Amygdala (tissue), 56 donors: ENCODE measurements at places on chromosomes 2 and 18.

DNA sequence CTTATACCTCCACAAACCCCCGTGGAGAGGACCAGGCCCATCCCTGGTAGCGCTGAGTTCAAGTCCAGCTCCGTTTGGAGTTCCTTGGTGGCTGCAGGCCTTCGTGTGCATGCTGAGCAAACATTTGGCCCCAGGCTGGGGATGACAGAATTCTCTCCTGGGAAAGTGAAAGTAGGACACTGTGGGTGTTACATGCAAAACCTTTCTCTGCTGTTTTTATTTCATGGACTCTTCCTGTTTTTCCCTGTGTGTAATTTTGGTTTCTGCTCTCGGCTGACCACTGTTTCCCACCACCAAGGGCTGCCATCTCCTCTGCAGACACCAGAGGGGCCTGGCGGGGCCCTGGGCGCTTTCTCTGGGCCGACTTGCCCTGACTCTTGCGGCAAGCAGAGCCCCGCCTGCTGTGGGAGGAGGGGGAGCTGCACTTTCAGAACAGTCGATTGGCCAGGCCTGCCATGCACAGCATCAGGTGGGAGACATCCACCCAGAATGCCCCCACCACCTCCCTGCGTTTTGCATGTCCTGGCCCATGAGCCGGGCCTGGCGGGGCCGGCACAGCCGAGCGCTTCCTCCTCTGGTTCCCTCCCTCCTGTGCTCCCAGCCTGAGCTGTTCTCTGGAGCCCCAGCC lies 102.4 kb downstream of the CABLES1 start:
- DNase-seq = peak; percentile 51

GRCh38 chr2:142989273-142990204 lies 112.1 kb downstream of the KYNU start:
- no peak for DNase-seq

DNA sequence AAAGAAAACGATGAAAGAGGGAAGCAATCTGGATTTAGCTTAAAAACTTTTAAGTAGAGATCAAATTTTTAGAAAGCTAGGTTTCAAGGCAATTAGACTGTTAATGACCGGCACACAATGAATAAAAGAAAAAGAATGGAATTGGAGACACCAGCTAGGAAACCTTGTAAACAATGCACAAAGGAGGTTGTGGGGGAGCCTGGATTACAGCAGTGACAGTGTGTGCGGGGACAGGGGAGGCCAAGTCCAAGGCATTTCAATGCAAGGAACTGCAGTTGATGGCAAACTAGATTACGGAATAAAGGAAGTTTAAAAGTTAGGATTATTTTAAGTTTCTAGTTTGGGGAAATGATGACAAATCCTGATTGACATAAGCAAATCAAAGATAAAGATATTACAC lies 74.5 kb downstream of the DTNB start:
- peak; percentile 77 for DNase-seq

DNA sequence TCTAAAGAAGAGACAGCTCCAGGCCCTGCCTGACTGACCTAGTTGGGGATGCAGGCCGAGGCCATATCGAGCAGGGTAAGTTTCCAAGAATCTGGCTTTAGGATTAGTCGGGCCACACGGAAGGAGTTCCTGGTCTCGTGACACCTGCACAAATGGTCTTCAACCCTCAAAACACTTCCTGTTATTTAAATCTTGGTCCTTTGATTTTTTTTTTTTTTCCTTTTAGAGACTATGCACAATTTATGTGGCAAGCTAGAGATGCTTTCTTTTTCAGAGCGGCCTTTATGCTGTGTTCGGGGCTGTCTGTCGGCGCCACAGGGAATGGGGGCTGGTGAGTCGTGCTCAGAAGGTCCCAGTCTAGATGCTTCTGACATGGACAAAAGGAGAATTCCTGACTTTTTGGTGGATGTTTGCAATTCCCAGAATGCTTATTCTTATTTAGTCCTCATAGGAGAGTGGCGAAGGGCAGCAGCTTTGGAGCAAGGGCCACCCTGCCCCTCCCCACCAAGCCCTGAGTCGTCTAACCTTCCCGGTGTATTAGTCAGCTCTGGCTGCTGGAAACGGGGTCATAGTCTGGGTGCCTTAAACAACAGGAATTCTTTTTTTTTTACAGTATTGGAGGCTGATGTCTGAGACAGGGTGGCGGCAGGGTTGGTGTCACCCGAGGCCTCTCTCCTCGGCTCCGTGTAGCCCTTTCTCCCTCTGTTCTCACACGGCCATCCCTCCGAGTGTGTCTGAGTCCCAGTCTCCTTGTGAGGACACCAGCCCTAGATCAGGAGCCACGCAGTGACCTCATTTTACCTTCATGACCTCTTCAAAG lies 27.4 kb downstream of the HPCAL1 start:
- DNase-seq = no peak

GRCh38 chr2:240790370-240791220 lies 29.4 kb downstream of the KIF1A start:
- no peak for DNase-seq

DNA sequence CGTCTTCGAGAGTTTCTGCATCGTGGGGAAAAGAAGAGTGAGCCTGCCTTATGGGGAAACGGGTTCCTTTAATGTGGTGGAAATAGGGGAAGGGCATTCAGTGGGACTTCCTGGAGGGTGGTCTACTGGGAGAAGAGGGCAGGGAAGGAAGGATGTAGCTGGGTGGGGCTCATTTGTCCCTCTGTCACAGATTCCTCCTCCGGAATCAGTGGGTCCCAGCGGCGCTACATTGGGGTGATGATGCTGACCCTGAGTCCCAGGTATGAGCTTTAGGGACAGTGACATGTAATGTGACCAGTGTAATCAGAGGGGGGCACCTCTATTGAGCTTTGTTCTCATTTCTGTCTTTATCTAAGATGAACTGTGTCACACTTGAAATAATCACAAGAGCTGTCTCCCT lies 1.9 kb downstream of the HTRA2 start:
- no peak for DNase-seq

DNA sequence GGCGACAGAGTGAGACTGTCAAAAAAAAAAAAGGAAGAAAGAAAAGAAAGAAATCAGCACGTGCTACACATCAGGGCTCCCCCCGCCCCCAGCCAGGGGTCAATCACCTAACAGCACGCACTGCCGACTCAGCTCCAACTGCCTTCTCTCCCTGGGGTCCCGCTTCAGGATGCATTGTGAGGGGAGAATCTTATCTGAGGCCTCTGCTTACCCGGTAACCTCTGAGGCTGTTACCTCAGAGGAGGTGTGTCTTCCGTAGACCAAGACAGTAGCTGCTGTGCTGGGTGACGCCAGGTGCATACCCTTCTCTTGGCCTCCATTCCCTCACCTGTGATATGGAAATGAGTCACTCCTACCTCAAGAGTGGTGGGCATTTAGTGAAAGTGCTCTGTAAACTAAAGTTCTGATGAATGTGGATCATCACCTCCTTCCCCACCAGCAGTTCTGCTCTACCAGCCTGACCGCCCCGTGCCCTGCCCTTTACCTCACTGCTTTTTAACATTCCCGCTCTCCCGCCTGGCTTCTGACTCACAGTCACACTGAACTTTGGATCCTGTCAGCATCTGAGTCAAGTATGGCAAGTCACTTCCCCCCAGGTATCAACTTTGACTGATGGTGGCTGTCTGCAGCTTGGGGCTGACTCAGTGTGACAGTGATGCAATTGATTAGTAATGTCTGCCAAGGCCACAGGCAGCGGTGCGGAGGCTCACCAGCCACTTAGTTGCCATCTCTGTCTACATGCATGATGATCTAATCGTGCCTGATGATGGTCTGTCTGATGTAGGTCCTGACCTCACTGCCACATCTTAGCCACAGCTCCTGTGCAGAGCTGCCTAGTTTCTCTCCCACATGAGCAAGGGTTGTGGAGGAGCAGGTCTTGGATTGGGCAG lies 20.1 kb downstream of the ARID5A start:
- DNase-seq = no peak

DNA sequence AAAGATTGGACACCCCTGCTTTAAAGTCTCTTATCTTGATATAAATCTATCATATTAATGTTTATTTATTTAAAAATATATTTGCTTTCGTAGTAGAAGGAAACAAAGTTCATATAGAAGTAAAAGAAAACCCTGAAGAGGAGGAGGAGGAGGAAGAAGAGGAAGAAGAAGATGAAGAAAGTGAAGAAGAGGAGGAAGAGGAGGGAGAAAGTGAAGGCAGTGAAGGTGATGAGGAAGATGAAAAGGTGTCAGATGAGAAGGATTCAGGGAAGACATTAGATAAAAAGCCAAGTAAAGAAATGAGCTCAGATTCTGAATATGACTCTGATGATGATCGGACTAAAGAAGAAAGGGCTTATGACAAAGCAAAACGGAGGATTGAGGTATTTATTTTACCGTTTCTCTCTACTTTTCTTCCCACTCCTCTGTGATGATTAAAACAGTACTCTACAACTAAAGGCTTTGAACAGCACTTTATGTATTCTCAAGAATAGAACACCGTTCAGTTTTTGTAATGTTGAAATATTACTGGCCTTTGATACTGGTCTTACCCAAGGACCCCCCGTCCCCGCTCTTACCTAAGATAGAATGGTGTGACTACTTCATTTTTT lies 39.2 kb downstream of the EIF5B start:
- DNase-seq = no peak
